A673 (cell line): ENCODE measurements at places on chromosomes 16 and 17. TPM values are rescaled to one million over a fixed set of nuclear protein-coding genes. Genes with fewer than 3 reads are reported as not detected.

INTS2 gene
- 26.3 and 27.4 TPM in 2 replicates for total RNA-seq

EXOC3L1 gene
- total RNA-seq = 0.32 and 0.42 TPM in 2 replicates

CYB561 gene
- 28.8 and 29.1 TPM in 2 replicates for total RNA-seq

GJC1 gene
- total RNA-seq = 31.6 and 39.0 TPM in 2 replicates

EPX gene
- not detected in 2 replicates for total RNA-seq

SOCS1 gene
- 2.3 and 2.6 TPM in 2 replicates for total RNA-seq

HSD17B2 gene
- total RNA-seq = 3.2 and 4.9 TPM in 2 replicates

HCRT gene
- total RNA-seq = not detected in 2 replicates

C16orf92 gene
- total RNA-seq = not detected in 2 replicates

C1QTNF8 gene
- not detected in 2 replicates for total RNA-seq

SOST gene
- total RNA-seq = not detected in 2 replicates

HBQ1 gene
- 1.2 and 5.2 TPM in 2 replicates for total RNA-seq

KRTAP16-1 gene
- not detected in 2 replicates for total RNA-seq

BCL6B gene
- 0.44 and 0.58 TPM in 2 replicates for total RNA-seq

LPO gene
- total RNA-seq = 0.34 TPM in 1 of 2 replicates, not detected in the other

SLC16A3 gene
- 0.97 and 2.8 TPM in 2 replicates for total RNA-seq

GPR179 gene
- total RNA-seq = 0.04 TPM in 2 replicates

TPSG1 gene
- total RNA-seq = not detected in 2 replicates

KRTAP4-5 gene
- not detected in 2 replicates for total RNA-seq

ABCA9 gene
- total RNA-seq = 1.4 and 2.1 TPM in 2 replicates

USB1 gene
- total RNA-seq = 99.5 and 106 TPM in 2 replicates

SNX20 gene
- total RNA-seq = not detected in 2 replicates

KRTAP9-8 gene
- not detected in 2 replicates for total RNA-seq

PPP4C gene
- total RNA-seq = 122 and 127 TPM in 2 replicates

CCL8 gene
- not detected in 2 replicates for total RNA-seq

LAT gene
- 2.8 and 5.5 TPM in 2 replicates for total RNA-seq

PIGW gene
- 9.4 and 10.3 TPM in 2 replicates for total RNA-seq

ACSM3 gene
- 0.35 TPM in 1 of 2 replicates, not detected in the other for total RNA-seq

RIPOR1 gene
- total RNA-seq = 22.9 and 29.0 TPM in 2 replicates

KRT33B gene
- not detected in 2 replicates for total RNA-seq

TAF15 gene
- total RNA-seq = 108 TPM in 2 replicates

CFAP97D1 gene
- total RNA-seq = not detected in 2 replicates

ADAD2 gene
- total RNA-seq = not detected in 2 replicates

SYT17 gene
- 0.24 and 0.61 TPM in 2 replicates for total RNA-seq

PRAC1 gene
- total RNA-seq = 78.3 and 129 TPM in 2 replicates

SHBG gene
- 0.33 TPM in 1 of 2 replicates, not detected in the other for total RNA-seq

SOX8 gene
- 1.4 and 2.0 TPM in 2 replicates for total RNA-seq

IL21R gene
- 0.19 and 0.39 TPM in 2 replicates for total RNA-seq

LCMT1 gene
- 55.8 and 56.3 TPM in 2 replicates for total RNA-seq

HOXB9 gene
- 8.2 and 14.6 TPM in 2 replicates for total RNA-seq

OTOA gene
- total RNA-seq = 0.13 TPM in 1 of 2 replicates, not detected in the other

BAIAP3 gene
- total RNA-seq = 2.0 and 3.7 TPM in 2 replicates

TOM1L2 gene
- 10.0 and 15.2 TPM in 2 replicates for total RNA-seq

JPH3 gene
- total RNA-seq = 1.4 and 1.9 TPM in 2 replicates

KRT33A gene
- total RNA-seq = not detected in 2 replicates

ANKRD40CL gene
- total RNA-seq = not detected in 2 replicates

SULT1A4 gene
- total RNA-seq = 2.1 and 2.5 TPM in 2 replicates

PYY gene
- total RNA-seq = not detected in 2 replicates

HELZ gene
- total RNA-seq = 49.1 and 57.3 TPM in 2 replicates

KRTAP17-1 gene
- not detected in 2 replicates for total RNA-seq

SECTM1 gene
- total RNA-seq = 1.4 and 2.8 TPM in 2 replicates

KRTAP3-3 gene
- total RNA-seq = not detected in 2 replicates
